ENCODE measurements at places on chromosomes 4 and X.

DNA sequence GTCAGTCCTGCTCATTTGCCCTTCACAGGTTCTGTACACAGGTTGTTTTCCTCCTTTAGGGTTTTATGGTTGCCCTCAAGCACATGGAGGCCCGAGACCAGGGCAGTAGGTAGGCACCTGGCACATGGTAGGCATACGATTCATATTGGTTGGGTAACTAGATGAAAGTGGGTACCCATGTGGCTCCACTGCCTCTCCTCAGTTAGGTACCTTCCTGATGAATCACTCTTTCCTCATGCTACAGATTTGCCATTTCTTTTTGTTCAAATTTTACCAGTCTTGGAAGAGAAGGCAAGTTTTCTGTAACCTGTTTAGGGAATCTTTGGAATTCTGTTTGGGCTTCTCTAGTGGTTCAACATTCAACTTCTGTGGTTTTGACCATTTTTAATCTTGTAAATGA, 121.3 kb downstream of the FHIP1A start:
- no peak for DNase-seq

GRCh38 chr4:41433361-41433760, 104.6 kb upstream of the LIMCH1 start:
- no peak for DNase-seq

- no peak for DNase-seq
These were observed 139.4 kb upstream of the TENM3 start for GRCh38 chr4:182103614-182104319.

DNA sequence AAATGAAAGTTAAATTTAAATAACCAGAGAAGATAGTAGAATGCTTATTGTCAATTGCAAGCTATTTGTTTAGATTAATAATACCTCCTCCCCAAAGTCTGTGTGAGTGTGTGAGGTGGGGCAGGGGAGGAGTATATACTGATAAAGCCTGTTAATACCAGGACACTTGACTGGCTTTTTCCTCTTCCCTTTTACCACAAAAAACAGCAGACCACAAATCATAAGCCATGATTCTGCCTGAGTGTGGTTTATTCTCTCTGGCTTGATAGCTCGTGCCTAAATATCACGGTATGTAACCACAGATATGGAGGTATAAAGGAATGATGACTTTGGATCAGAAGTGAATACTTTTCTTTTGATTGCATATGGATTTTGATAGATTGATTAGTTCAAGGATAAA, 21.9 kb upstream of the SCRG1 start:
- no peak for DNase-seq

DNA sequence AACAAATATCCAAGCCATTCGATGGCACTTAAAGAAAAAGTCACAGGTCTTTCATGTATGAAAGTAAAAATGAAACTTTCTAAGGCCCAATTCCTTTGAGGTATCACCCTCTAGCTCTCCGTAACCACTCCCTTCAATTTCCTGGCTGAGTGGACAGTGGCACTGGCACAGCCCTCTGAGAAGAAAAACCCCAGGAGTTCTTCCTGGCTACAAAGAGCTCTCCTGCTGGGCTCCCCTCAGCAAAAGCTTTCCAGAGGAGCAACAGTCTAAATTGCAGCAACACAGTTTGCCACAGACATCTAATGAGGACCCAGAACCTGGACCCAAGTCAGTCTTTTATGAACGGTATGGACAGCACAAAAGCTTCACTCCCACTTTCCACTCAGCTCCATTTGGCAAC, 71.8 kb downstream of the FUNDC1 start:
- no peak for DNase-seq

GRCh38 chr4:144894573-144894972, 203.4 kb downstream of the ANAPC10 start:
- peak; percentile 67 for DNase-seq

DNA sequence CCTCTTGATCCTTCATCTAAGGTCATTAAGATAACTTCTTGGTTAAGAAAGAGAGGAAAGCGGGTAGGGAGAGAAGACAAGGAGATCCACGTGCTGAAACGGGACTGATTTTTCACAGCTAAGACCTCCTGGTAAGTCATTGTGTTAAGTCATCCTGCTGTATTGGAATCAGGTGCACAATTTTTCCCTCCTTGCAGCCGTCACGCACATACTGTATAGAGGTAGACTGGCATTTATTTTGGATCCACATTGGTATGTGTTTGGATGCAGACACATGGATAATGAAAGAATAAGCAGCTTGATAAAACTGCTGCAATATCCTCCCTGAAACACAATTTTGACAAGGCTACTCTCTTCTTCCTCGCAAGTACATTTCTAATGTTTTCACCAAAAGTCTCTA, 60.1 kb upstream of the NAP1L5 start:
- DNase-seq: no peak

DNA sequence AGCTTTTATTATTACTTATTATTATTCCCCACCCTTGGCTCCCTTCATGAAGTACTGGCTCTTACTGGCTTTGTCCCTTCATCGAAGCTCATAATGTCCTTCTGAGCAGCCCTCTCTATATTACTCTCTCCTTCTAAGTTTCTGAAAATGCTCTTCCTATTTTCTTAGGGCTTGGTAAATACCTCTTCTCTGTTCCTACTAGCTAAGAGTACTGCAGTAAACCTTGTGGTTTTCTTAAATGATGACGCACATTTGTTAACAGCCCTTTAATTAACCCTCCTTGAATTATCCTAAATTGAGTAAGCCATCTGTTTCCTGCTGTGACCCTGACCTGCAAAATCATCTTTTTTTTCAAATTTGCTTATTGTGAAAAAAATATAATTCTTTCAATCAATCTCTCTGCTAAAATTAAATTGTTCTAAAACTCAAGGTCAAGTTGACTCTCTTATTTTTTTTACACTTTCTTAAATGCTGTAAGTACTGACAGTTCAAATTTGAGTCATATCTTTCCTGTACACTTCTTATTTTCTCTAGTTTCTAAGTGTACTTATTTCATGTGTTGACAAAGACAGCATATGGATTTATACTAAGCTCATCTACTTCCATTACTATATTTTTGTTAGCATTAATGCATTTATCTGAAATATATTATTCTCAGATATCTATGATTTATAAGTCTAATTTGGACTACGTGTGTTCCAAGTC, 148.9 kb downstream of the ADAM29 start:
- DNase-seq: no peak

DNA sequence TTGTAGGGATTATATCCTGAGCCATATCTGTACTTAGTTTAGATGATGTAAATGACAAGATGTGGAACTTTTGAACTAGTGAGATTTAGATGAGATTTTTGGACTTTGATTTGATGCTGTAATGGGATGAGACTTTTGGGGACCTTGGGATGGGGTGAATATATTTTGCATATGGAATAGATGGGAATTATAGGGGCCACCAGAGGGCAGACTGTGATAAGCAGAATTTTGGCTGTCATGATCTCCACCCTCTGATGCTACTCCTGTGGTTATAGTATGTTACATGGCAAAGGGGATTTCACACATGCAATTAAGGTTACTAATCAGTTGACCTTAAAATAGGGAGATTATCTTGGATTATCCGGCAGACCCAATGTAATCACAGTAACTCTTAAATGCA, 214.0 kb upstream of the NHS start:
- DNase-seq: no peak

DNA sequence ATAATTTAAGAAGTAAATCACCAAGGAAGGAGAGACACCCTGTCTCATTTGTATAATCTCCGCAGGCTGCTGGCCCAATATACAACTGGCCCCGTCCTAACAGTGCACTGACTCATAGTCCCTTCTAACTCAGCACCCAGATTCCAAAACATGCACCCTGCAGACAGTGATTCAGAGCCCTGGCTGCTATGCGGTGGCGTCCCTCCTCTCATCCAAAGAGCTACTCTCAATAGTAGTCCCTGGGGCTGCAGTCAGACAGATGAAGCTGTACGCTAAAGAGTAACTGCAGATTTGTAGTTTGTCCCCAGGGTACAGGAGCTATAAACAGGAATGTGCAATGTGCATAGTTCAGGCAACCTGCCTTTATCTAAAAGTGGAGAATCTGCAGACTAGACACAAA, 23.0 kb downstream of the GABRA3 start:
- no peak for DNase-seq

- DNase-seq: peak; percentile 83
These were observed 32.7 kb upstream of the LIMCH1 start for GRCh38 chr4:41505161-41505661.

- DNase-seq: peak; percentile 28
These were observed 142.2 kb downstream of the SOWAHB start for GRCh38 chr4:76755756-76756155.

DNA sequence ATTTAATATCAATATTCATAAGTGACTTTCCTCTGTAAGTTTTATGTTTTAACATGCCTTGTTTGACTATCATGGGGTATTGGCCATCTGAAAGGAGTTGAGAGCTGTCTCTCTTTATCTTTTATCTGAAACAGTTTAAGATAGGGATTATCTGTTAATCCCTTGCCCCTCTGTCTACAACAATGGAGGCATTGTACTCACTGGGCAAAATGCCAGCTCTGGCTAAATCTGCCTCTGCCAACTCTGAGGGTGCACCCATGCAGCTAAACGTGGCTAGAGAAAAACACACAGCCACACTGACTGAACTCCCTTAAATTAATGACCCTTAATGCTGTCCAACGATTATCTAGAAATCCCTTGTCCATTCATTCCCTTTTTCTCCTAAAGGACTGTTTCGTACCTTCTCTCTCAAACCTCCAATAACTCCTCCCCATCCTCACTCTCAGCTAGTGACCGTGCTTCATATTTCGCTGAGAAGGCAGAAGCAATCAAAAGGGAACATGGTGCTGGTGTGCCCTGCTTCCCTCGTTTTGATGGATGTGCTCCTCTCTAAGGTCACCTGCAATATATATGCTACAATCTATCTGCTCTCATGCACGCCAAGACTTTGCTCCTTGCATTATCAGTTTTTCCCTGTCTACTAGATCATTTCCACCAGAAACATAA, 10.3 kb downstream of the PHKA2 start:
- no peak for DNase-seq

- no peak for DNase-seq
These were observed 177.8 kb upstream of the GIMD1 start for GRCh38 chr4:106546370-106546769.

DNA sequence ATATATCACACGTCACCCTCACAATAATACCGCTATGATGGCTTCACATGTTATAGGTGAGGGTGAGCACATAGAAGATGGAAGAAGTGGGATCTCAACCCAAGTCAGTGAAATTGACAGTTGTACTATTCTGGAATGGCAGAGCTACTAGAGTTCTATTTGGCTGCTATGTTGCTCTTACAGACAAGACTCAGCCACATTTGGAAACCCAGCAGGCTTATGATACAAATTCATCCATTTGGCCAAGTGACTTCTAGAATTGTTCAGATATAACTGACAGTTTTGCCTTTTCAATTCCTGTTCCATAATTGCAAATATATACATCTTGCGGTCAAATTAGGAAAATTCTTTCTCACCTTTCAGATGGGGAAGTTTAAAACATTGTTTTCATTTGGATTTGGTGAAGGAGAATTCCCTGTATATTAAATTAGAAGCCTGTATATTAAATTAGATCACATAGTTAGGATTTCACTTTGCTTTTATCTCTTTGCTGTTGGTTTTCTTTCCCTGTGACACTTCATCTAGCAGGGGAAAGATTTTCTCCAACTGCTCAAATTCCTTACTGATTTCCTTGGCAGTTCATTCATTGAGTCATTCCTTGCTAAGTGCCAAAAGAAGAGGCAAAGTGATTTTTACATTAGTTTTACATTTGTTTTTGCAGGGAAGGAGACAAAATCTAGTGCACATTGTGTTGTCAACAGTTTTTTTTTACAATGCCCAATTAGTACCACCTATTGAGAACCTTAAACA, 120.6 kb upstream of the TBC1D9 start:
- peak; percentile 27 for DNase-seq

DNA sequence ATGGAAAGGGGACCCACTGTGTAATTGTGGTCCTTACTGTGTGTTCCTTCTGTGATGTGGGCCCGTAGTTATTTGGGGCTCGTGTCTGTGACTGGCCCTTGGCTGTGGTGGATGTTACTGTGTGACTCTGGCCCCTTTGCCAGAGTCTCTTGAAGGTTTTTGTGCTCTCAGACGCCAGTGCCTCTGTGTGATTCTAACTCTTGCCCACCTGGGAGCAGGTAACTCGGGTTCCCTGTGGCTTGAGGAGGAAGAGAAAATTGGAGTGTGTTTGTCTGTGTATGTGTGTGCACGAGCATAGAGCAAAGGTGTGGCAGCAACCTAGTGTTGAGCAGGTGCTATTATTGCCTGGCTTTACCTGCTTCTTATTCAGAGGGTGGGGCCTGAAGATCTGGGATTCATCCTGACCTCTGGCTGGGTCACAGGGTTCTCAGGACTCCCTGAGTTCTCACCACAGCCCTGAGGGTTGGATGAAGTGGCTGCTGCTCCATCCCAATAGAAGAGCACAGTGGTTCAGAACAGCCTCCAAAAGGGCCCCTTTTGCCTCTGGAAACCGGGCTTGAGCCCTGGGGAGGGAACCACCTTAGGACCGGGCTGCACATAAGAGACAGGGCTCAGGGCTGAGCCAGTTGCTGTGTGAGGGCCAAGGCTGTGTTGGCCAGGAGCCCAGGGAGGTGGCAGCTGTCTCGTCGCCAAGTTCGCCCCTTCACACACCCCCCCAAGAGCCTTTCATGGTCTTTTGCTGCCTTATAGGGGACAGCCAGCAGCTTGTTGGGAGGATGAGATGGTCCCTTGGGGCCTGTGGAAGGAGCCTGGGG, 1.3 kb downstream of the RBM10 start:
- no peak for DNase-seq

DNA sequence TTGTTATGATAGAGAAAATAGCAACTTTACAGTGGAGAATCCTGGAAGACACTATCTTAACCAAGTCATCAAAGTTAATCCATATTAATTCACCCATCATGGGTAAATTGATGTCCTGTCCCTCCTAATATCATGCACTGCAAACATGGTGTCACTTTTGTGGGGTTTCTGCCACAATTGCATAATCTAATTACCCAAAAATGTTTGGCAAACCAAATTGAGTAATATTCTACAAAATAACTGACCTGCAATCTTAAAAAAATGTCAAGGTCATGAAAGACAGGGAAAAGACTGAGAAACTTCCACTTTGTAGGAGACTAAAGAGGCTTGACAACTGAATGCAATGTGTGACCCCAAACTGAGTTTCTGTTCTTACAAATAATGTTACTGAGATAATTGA, 37.1 kb upstream of the PLAC8 start:
- DNase-seq: no peak

DNA sequence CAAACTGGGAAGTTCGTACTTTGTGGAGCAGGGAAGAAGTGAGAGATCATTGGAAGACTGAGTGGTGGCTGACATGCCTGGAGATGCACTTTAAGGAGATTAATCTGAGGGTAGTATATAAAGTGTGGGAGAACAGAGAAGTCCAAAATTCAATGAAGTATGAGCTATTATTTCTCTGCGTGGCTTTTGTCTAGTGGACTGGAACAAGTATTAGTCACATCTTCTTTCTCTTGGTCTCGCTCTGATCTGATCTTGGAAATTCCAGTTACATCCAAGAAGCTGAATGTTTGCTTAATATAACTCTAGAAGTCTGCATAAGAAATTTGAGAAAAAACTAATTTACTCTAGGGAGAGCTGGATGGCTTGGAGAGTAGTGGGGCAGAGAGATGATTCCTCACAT, 64.8 kb upstream of the NR0B1 start:
- no peak for DNase-seq

- no peak for DNase-seq
These were observed 22.5 kb upstream of the RPA4 start for GRCh38 chrX:96861218-96861617.
